ENCODE measurements at places on chromosomes 11 and 22.

- peak; percentile 85 for DNase-seq
Measured at GRCh38 chr11:46308631-46309419, 31.4 kb downstream of the CREB3L1 start.

GRCh38 chr11:64294774-64295173 is 3.7 kb downstream of the KCNK4 start:
- no peak for DNase-seq

DNA sequence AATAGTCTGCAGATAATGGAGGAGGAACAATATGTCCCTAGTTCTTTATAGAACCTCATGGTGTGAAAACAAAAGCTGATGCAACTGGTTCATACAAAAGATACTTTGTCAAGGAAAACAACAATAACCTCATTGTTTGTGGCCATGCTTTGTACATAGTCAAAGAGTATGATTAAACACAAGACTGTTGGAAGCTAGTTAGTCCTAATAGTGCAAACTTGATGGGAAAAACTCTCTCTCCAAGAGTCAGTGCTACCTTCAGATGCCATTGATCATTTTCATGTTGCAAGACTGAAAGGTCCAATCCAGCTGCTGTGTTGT is 20.1 kb upstream of the PLAAT2 start:
- no peak for DNase-seq

GRCh38 chr11:122604621-122605020 is 50.9 kb upstream of the UBASH3B start:
- no peak for DNase-seq

GRCh38 chr11:86523738-86524619 is 148.4 kb downstream of the ME3 start:
- DNase-seq, result peak; percentile 23

- DNase-seq, result no peak
Measured at GRCh38 chr11:63603180-63603518, 11.1 kb downstream of the PLAAT3 start.

DNA sequence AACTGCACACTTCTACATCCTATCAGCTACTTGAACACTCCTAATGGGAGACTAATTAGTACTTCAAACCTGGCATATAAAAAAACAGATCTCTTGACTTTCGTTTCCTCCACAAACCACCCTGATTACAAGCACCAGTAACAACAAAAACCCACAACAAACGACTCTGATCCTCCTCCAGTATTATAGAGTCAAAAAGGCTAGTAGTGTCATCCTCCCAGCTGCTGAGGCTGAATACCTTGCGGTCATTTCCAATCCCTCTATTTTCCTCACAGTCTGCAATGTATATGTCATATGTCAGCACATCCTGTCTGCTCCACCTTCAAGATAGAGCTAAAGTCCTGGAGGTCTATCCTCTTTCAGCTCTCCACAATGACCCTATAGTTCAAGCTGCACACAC is 688.9 kb upstream of the RAG2 start:
- no peak for DNase-seq

DNA sequence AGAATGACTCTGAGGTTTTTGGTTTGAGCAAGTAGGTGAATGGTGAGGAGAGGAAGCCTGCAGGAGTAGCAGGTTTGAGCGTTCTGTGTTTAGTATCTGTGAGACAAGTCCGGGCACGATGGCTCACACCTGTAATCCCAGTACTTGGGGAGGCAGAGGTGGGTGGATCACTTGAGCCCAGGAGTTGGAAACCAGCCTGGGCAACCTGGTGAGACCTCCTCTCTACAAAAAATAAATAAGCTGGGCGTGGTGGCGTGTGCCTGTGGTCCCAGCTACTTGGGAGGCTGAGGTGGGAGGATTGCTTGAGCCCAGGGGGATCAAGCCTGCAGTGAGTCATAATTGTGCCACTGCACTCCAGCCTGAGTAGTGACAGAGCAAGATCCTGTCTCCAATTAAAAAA is 9.7 kb upstream of the CENATAC start:
- DNase-seq, result no peak
